Hematopoietic multipotent progenitor cell (in vitro differentiated cells): ENCODE measurements at places on chromosomes 7 and 10.

GRCh38 chr10:60351191-60351853 lies 38.4 kb downstream of the ANK3 start:
- DNase-seq: no peak

- DNase-seq: peak; percentile 62
These were observed 117.0 kb upstream of the STK17A start for GRCh38 chr7:43465581-43466554.

- DNase-seq: no peak
These were observed 40.5 kb downstream of the ADRB1 start for GRCh38 chr10:114084215-114084614.

- no peak for DNase-seq
These were observed 26.6 kb downstream of the FAM3C start for GRCh38 chr7:121369462-121369861.

DNA sequence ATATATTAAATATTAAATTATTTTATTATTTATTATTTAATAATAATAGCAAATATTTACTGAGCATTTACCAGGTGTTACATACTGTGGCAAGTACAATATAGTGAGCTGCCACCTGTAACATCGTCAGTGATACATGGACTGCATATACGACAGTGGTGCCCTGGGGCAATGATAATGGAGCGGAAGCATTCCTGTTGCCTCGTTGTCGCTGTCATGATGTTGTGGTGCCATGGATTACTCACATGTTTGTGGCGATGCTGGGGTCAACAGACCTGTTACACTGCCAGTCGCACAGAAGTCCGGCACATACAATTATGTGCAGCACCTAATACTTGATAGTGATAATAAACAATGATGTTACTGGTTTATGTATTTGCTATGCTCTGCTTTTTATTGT lies 20.6 kb downstream of the CAMK1D start:
- no peak for DNase-seq

DNA sequence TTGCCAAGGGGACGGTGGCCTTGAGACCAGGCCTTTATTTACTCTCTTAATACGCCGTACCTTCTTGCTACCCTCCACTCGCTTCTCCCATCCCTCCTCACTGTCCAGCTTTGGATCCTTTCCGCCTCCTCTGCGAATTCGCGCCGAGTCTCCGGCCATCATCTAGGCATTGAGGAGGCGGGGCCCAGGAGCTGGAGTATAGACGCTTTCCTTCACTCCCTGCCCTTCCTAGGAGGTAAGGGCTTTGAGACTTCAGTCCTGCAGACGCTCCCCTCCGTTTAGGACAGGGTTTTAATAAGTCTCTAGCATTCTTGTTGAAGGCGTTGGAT lies 538 bp downstream of the TFAM start:
- peak; percentile 6 for DNase-seq

- no peak for DNase-seq
These were observed 213.0 kb downstream of the BAMBI start for GRCh38 chr10:28890121-28890950.

GRCh38 chr10:124562425-124563060 lies 100.9 kb downstream of the LHPP start:
- DNase-seq: no peak

DNA sequence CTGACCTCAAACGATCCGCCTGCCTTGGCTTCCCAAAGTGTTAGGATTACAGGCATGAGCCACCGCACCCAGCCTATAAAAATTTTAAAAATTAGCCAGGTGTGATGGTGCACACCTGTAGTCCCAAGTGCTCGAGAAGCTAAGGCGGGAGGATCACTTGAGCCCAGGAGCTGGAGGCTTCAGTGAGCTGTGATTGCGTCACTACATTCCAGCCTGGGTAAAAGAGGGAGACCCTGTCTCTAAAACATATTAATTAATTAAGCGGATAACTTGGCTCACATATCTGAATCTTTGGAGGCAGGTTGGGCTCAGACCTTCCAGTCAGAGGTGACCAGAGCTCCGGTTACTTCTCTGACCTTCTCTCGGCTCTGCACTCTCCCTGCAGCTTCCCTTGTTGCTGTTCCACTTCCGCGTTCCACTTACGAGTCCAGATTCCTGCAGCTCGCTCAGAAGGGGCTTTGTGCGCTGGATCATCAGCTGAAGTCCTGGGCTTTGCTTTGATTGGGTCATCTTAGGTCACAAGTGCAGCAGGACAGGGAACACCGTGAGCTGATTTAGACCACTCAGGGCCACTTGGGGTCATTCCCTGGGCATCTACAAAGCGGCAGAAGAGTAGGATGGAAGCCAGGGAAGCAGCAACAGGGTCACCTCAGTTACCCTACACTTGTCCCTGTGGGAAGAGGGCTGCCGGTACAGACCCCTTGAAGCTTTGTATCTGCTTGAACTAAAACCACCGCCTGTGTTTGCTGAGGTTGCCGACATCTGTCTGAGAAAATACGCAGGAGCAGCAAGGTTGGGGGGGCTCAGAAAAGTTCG lies 2.0 kb upstream of the ARPC1B start:
- DNase-seq: no peak

DNA sequence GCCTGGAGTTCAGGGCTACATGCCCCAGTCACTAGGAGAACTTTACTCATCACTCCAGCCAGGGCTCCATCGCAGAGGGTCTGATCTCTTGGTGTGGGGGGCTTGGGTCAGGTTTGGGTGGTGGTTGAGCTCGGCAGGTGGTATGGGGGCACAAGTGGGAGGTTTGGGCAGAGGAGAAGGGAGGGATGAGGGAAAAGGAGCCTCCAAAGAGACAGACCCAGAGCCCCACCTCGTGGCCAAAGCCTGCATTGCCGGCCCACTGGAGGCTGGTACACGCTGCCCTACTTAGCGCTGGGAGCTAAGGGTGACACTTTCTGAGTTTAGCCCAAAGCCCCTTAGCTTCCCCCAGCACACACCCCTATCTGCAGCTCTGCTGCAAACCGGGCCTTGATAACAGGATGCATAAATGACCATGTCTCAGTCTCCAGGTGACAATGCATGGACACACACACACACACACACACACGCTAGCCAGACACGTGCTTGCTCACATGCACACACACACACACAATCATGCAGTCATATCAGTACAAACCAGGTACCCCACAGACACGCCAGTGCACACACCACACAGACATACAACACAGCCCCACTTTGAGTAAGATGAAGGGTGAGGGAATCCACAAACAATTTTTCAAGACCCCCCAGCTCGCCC lies 14.7 kb downstream of the LZTS2 start:
- DNase-seq: peak; percentile 71

GRCh38 chr10:61855771-61856170 lies 45.7 kb upstream of the ARID5B start:
- no peak for DNase-seq

GRCh38 chr10:88858491-88858890 lies 6.8 kb upstream of the ANKRD22 start:
- no peak for DNase-seq

- DNase-seq: no peak
These were observed 7.8 kb upstream of the ANKRD2 start for GRCh38 chr10:97564776-97565175.

DNA sequence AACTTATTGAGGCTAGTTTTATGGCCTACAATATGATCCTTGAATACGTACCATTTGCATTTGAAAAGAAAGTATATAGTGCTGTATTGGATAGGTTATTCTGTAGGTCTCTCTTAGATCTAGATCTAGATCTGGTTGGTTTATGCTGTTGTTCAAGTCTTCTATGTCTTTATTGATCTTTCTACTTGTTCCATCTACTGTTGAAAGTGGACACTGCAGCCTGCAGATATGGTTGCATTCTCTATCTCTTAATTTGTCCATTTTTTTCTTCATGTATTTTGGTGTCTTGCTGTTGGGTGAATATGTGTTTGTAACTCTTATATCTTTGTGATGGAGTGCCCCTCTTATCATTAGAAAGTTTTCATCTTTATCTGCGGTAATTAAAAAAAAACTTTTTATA lies 139.4 kb upstream of the PCDH15 start:
- no peak for DNase-seq

DNA sequence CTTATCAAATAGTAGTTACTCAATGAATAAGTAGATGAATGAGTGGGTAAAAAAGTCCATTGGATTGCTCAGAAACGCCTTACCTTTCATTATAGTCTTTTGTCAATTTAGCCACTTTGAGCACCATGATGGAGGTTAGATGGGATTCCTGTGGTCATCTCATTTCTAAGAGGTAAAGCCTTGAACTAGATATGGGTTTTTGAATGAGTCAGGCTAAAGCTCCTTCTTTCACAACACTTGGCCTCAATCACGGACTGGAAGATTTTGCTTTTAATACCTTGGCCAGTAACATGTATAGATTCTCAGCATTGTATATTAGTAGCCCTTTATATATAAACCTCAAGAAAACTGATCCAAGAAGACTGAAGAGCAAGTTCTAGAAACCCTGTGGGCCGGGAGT lies 99.7 kb upstream of the CCDC6 start:
- no peak for DNase-seq

GRCh38 chr10:86972613-86973380 lies 4.5 kb downstream of the ADIRF start:
- DNase-seq: no peak

GRCh38 chr7:22193450-22193983 lies 163.4 kb downstream of the RAPGEF5 start:
- DNase-seq: no peak

GRCh38 chr7:98493030-98493778 lies 92.3 kb upstream of the BAIAP2L1 start:
- no peak for DNase-seq

DNA sequence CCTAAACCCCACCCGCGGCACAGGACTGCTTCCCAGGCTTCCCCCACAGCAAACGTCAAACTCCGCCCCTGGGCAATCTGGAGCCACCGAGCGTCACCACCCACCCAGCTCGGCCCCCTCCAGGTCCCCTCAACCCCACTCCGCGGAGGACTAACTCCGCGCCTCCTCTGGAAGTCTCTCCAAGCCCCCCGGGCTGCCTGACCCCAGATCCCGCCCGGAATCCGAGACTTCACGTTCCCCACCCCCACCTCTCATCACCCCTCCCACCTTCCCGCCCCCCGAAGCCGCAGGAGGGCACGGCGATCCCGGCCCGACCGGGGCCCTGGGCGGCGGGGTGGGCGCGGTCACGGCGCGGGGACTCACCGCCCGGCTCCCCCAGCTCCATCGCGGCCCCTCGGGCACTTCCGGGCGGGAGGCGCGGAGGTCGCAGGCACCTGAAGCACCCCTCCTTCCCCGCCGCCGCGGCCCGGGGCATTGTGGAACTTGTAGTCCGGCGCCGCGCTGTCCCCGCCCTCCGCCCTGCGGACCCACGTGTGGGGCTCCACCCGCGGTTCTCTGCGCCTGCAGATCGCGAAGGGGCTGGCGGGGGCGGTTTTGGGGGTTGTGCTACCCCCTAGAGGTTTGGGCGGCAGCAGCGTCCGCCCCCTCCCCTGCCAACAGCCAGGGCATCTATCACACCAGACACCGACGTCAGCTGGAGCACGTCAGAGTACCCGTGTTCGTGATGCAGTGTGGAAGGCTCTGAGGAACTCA lies at the start of gene TMUB1:
TSS of gene TMUB1 (minus strand) at position 423 of the 753 bp plus-strand sequence. CDS start 930 bp downstream, outside the sequence.
- peak; percentile 82 for DNase-seq

GRCh38 chr10:30467651-30468338 lies 33.8 kb downstream of the MAP3K8 start:
- DNase-seq: peak; percentile 55

DNA sequence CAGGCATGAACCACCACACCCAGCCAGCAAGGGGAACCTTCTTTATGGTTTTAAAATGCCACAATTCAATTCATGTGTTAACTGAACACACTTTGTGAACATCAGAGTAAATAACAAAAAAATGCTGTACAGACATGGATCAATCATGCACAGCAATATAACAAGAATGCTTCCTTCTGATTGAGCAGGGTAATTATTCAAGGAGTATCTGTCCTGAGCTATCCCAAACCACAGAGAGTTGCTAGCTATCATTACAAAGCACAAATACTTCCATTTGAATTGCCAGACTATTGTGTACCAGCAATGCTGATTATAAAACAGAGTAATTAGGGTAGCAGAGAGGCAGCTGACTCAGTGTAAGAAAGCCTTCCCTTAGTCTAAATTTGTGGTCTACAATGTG lies 11.3 kb upstream of the RHOBTB1 start:
- DNase-seq: no peak

DNA sequence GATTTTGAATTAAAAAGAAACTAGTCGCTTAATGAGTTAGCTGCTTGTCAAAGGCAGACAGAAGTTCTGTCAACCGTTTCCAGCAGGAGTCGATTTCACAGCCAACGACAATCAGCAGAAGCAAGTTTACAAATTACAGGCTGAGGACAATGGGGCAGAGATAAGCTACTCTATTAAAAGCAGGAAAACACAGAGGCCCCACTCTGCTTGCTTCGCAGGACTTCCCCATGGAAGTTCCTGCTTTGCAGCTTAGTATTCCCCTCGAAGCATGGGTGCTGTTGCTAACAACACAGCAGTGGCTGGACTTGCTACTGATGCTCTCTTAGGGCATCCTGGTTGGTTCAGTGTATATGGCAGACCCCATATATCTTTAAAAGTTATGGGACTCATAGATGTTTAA lies 50.8 kb upstream of the KLF6 start:
- no peak for DNase-seq

DNA sequence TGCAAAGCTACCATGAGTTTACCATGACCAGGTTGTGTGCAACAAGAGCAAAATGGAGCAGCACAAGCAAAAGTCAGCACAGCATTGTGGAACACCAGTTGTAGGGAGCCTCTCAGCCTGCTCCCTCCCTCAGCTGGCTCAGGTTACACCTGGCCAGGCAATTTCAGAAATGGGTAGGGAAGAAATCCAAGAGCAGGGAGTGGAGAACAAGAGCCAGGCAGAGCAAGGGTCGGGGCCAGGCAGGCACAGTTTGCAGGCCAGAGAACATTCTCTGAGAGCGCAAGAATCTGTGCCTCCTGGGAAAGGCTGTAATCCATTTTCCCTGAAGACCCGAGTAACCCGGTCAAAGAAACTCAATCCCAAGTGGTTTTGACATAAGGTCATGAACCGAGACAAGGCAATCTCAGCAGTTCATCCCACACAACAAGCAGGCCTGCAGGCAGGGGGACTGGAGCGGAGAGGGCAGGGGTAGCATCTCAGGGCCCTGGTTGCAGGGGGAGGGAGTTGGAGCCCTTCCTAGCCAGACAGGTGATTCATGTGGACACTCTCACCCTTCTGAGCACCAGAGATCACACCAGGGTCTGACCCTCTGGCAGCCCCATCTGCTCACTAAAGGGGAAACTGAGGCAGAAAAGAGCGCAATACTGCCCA lies 258.4 kb downstream of the PLXNA4 start:
- no peak for DNase-seq

DNA sequence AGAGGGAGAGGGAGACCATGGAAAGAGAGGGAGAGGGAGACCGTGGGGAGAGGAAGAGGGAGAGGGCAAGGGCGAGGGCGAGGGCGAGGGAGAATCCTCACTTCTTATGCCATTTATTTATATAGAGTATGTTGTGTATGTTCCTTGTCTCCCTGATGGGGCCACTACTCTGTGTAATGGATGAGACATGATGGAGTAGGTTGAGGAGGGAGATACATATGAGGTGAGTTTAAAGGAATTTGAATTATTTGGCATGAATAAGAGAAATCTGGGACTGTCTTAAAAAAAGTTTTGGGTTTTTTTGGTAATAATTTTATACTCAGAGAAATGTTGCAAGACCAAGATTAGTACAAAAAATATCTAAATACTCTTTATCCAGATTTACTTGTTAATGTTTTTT lies 20.1 kb downstream of the CCSER2 start:
- no peak for DNase-seq
